ENCODE measurements at places on chromosomes 6 and 20. TPM values are rescaled to one million over a fixed set of nuclear protein-coding genes. Genes with fewer than 3 reads are reported as not detected.

Gene EMILIN3
- 0.30 TPM for polyA plus RNA-seq

Gene RHAG
- polyA plus RNA-seq: not detected

Gene RFX6
- not detected for polyA plus RNA-seq

Gene IL17F
- polyA plus RNA-seq: not detected

Gene GPR6
- 7.3 TPM for polyA plus RNA-seq

Gene PLG
- polyA plus RNA-seq: 1.3 TPM

Gene PTCRA
- not detected for polyA plus RNA-seq

Gene OLIG3
- not detected for polyA plus RNA-seq

Gene MCM8
- 5.1 TPM for polyA plus RNA-seq

Gene MOG
- not detected for polyA plus RNA-seq

Gene C20orf204
- 6.0 TPM for polyA plus RNA-seq

Gene FAM209B
- not detected for polyA plus RNA-seq

Gene FABP7
- polyA plus RNA-seq: 27.7 TPM

Gene MROH8
- polyA plus RNA-seq: 2.5 TPM

Gene SCGN
- 283 TPM for polyA plus RNA-seq

Gene DEFB132
- not detected for polyA plus RNA-seq

Gene SCUBE3
- 7.3 TPM for polyA plus RNA-seq

Gene AURKA
- polyA plus RNA-seq: 4.7 TPM

Gene SAPCD1
- polyA plus RNA-seq: 1.3 TPM

Gene DPPA5
- not detected for polyA plus RNA-seq

Gene FOXF2
- polyA plus RNA-seq: not detected

Gene NT5E
- 0.08 TPM for polyA plus RNA-seq
